Cortex of kidney (tissue), 1 donor: ENCODE measurements at places on chromosomes 6 and 20.

DNA sequence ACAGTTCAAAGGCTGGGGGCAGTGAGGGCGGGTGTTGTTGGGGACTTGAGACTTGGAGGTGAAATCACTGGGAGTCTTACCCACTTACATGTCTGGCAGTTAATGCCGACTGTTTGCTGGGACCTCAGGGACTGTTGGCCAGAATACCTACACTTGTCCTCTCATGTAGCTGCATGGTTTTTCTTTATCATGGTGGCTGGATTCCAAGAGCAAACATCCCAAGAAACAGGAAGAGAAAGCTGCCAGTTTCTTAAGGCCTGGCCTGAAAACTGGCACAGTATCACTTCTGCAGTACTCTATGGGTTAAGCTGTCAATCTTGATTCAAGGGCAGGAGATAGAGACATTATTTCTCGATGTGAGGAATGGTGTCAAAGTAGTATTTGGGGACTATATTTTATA lies 19.8 kb upstream of the C6orf62 start:
- no peak for DNase-seq

GRCh38 chr6:21019614-21020013 lies 485.4 kb downstream of the CDKAL1 start:
- no peak for DNase-seq

- DNase-seq: no peak
Measured at GRCh38 chr6:82131441-82131840, 116.1 kb downstream of the IBTK start.

DNA sequence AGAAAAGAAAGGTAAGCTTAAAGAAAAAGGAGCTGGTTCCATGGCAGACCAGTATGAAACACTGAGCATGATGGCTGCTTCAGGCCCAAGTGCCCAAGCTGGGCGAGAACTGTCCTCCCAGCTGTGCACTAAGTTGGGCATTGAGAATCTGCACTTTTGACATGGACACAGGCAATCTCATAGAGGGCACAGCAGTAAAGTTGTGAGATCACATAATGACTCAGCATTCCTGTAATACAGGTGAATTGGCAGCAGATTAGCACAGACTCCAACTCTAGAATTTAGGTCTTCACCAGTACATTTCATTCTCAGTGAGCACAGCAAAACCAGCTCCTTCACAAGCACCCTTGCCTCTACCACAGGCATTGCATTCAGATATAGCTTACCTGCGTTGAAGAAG lies 343.4 kb downstream of the PKHD1 start:
- DNase-seq: no peak

GRCh38 chr6:111057074-111057752 lies 30.1 kb upstream of the SLC16A10 start:
- DNase-seq: no peak

DNA sequence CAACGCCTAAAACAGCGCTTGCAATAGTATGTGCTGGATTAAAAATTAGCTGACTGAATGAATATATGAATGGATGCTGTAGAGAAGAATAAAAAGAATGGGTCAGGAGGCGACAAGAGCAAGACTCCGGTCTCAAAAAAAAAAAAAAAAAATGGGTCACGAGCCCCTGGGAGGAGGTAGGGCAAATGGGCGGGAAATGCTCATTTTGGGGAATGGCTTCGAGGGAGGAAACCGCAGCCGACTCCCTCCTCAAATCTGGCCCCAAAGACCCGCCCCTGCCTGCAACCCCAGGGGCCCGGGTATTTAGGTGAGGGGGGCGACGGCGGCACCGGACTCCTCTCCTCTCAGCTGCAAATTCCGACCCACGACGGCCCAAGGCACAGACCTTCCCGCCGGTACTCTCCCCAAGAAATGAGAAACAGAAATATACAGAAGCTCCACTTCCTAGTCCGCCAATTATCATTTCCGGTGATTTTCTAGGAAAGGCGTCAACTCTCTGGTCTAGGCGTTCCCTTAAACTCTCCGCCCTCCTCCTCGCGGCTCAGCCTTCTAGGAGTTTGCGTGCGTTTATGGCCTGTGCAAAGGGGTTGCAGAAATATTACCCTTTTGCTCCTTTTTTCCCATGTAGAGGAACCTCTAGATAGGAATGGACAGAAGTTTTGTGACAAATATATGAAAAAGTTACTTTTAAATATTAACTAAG lies at the start of gene ZNF311:
Gene ZNF311, minus strand, starts transcription at position 133 of the 703 bp plus-strand sequence. CDS start 1,361 bp downstream, outside the sequence.
- no peak for DNase-seq

GRCh38 chr6:34148631-34149451 lies 3.0 kb upstream of the GRM4 start:
- DNase-seq: no peak

- no peak for DNase-seq
Measured at GRCh38 chr6:108002365-108003221, 44.6 kb upstream of the SEC63 start.

DNA sequence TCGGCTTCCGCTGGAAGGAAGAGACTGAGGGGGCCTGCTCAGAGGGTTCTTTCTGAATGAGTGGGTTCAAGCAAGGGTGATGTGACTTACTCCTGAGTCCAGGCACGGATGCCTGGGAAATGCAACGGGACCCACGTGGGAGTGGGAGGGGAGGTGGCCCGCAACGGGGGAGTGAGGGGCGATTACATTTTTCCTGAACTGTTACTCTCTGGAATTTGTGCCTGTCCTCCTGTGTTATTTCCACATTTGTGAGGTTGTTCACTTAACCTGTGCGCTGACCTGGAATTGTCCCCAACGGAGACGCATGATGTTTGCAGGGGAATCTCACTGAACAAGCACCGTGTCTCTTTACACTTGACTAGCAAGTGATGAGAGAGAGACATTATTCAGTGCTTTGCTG lies 209.4 kb downstream of the CDH4 start:
- DNase-seq: no peak

DNA sequence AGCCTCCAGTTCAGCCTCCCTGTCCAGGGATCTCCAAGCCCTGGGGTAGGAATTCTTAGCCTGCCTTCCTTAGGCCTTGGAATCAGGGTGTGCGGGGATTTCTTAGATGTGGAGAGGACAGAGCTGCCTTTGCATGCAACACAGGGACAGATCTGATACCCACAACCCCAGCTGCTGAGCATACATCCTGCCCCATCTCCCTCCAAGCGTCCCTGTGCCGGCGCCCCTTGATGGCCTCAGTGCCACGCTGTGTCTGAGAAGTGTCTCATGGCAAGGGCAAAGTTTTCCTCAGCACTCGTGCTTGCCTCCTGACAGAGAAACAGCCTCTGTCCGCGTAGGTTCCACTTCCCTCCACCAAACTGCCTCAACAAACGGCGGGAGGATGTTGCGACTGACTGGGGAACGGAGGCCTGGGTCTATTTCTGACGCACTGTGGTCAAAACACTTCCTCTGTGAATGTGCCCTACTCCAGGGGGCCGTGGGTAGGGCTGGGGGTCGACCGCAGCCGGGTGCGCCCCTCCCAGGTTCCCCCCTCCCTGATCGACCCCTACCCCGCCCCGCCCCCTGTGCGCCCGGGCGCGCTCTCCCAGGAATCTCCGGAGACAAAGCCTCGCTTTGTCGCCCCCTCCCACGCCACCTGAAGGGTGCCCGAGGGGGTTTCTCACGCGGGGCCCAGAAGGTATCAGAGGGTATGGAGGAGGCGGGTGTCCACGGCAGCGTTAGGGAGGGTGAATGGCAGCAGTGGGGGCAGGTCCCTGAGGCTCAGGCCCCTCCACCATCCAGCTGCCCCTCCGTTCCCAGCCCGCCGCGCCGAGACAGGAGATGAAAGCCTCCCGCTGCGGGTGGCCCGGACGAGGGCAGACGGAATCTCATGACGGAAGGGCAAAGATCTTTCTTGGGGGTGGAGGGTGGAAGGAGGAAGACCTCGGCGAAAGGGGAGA lies 806 bp downstream of the MICAL1 start:
- no peak for DNase-seq

DNA sequence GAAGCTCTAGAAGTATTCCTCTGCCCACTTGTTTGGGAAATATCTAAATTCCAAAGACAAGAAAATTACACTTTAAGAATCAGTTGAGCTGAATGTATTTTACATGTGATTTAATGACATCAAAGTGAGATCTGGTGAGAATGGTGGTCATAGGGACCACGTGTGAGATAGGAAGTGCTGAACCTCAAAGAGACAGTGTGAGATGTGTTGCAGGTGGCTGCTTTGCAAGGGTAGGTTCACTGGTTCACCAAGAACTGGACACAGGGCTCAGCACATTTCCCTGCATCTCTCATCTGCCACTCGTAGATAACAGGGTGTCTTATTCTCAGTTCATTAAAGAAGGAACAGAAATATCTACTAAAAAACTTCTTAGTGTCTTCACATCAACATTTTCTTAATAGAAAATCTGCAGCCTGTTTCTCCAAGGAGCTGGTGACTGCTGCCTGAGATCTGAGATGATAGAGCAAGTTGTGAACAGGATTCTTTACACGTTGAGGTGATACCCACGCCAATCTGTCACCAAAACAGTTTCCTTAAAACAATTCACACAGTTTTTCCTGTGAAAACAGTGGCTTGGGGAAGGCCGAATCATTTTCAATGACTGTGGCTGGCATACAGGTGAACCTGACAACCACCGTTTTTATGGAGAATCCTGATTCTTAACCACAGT lies 7.2 kb downstream of the CCR6 start:
- no peak for DNase-seq

DNA sequence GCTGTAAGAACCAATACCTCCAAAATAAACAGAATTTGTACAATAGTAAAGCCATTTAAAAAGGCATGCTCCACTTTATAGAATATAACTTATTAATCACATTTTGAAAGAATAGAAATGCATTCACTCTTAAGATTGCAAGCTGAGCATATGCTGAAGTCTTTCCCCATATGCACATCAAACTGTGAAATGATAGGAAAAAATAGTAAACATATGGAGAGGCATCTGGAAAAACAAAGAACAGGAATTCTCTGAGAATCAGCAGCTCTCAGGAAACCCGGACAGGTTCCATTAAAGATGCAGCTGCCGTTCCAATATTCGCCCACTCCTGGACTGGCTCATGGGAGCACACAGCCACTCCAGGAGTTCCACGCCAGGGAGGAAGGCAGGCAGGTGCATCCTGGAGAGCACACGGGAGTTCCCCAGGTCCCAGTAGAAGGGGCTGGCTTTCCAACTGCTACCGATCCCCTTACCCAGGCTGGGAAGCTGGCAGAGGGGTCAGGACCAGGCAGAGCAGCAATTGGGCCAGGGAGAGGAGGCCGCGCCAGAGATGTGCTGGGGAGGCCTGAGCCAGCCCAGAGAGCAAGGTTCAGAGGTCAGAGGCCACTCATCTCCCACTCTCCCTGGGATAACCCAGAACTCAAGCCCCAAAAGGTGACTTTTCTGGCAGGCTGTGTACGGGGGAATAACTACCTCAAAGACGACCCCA lies 111.1 kb downstream of the DLL1 start:
- no peak for DNase-seq

DNA sequence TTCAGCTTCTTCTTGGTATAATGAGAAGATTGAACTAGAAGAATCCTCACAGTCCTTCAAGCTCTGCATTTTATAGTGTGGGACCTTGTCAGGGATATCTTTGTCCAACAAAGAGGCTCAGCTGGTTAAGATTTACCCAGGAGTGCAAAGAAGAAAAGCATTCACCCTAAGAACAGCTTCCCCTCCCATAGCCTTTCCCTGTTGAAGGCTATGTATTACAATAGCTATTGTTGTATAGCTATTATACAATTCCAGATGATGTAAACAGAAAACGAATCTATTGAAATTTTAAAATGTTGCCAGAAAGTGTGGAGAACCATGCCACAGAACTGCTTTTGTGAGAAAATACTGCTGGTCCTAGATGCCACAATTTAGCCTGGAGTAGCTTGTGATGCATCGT lies 85.5 kb upstream of the CNKSR3 start:
- no peak for DNase-seq

GRCh38 chr20:59145924-59146779 lies 17.5 kb upstream of the ZNF831 start:
- DNase-seq: no peak

DNA sequence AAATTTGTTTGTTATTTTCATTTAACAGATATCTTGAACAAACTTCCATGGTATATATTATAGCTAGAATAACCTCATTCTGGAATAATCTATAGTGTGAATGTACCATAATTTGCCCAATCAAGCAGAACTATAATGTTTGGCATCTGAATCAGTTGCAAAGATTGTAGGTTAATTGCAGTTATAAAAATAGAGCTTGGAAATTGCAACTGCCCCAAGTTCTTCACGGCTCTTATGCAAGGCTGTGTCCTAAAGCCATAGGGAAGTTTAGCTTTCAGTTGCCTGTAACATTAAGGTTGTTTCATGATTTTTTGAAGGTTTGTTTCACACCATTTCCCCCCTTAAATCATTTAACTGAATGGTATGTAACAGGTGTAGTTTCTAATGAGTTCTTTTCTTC lies 19.4 kb downstream of the NQO2 start:
- DNase-seq: no peak

DNA sequence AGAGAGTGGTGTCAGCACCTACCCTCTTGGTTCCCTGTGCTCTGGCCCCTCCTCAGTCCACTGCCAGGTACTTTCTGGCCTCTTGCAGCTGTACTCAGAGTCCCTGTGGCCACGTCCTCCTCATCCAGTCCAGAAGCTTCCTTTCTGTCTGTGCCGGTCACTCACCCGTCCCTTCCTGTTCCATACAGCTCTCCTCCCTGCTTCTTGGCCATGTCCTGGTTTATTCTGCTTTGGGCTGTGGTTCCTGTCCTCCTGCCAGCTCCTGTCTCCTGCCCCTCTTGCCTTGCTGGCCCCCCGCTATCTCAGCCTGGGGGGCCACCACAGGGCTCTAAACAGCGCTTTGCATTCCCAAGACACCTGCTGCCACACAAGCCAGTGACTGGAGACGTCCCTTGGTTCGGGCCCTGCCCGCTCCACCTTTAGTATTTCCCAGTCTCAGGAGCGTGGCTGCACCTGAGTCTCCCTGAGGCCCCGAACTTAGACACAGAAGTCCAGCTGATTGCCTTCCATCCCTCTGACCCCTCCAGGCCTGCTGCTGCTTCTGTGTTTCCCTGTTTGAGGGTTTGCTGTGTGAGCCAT lies 15.5 kb upstream of the RBM38 start:
- DNase-seq: no peak

DNA sequence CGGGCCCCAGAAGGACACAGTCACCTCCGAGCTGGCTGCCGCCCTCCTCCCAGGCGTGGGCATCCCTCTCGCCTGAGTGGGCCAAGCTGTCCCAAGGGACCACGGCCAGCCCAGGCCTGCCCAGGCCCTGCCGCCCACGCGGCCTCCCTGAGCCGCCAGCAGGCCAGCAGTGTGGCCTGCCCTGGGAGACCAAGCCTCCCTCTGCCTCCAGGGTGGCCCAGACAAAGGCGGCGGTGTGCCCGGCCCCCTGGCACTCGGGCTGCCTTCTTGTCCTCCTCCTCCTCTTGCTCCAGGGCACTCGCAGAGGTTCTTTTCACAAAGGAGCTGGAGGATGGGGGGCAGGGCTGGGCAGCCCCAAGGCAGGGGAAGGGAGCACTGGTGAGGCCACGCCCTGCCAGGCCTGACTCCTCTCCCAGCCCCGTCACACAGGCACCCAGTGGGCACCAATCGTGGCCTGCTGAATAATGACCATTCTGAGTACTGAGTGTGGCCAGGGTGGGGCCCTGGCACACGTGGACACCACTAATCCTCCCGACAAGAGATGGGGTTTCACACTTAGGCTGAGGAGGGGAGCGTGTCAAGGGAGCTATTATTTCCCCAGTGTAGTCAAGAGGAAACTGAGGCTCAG lies 25.3 kb downstream of the NOL4L start:
- DNase-seq: no peak

- no peak for DNase-seq
Measured at GRCh38 chr6:113184736-113185135, 672.4 kb upstream of the MARCKS start.
